ENCODE measurements at places on chromosomes 11 and 22. TPM values are rescaled to one million over a fixed set of nuclear protein-coding genes. Genes with fewer than 3 reads are reported as not detected.

DNA sequence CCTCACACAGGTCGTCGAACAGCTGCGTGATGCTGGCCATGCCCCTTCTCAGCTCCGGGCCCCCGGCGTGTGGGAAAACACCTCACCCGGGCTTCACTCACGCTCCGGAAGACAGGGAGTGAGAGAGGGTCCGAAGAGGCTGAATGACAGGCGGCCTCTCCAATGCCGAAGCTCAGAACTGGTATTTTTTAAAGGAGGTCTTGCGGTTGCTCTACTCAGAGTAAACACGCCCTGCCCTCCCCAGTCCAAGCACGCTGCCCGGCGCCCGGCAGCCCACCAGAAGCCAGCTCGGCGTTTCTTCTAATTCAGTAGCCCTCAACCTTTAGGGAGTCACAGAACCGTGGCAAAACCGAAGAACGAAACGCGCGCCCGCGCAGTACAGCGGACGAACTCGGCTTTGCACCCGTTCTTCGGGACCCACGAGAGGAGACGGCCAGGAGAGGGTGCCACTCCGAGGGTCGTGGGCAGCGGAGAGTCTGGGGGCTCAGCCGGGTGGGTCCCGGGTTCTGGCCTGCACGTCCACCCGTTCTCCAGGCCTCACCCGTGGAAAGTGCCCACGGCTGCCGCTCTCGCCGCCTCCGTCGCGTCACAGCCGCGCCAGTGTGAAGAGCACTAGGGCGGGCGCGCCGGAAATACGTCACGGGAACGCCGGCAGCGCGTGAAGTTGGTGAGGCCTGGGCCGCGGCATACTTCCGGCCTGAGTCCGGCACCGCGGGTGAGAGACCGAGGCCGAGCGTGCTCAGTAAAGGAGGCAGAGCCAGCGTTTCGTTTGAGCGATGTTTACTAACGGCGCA is at the start of gene TUBGCP6:
TSS of gene TUBGCP6 (minus strand) at position 604 of the 794 bp plus-strand sequence. CDS start at position 40, 564 bp downstream.
- peak; percentile 96 for DNase-seq

DNA sequence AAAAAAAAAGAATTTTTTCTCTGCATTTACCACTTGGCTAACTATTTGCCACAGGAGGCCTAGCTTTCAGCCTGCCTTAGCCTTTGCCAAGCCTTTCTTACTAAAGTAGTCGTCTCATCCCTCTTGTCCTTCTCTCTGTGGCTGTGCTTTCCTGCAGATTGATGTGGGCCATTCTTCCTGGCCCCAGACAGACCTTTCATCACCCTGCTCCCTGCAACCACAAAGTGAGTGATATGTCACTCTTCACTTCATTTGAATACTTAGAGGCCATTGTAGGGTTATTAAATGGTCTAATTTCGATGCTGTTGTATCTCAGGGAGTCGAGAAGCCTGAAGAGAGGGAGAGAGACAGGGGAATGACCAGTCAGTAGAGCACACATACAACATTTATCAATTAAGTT is 37.6 kb downstream of the ART5 start:
- no peak for DNase-seq

GRCh38 chr11:2301631-2302305 is at the start of the genes C11orf21 and TSPAN32:
Gene C11orf21, minus strand, starts transcription at chr11:2301918. Its CDS starts 110 bp downstream, at chr11:2301808.
Gene TSPAN32, plus strand, starts transcription at chr11:2302013. Its CDS starts 137 bp downstream, at chr11:2302150.
- peak; percentile 62 for DNase-seq

- DNase-seq: no peak
Measured at GRCh38 chr11:11260903-11261302, 92.1 kb downstream of the CSNK2A3 start.

- DNase-seq: no peak
Measured at GRCh38 chr22:26550498-26551033, 38.3 kb upstream of the TFIP11 start.

Gene SC5D
- total RNA-seq: 60.0 TPM

GRCh38 chr11:36108881-36109589 is 165.2 kb downstream of the LDLRAD3 start:
- DNase-seq: no peak

Gene MEI1
- total RNA-seq: 2.9 TPM

Gene PIK3IP1
- 58.5 TPM for total RNA-seq

DNA sequence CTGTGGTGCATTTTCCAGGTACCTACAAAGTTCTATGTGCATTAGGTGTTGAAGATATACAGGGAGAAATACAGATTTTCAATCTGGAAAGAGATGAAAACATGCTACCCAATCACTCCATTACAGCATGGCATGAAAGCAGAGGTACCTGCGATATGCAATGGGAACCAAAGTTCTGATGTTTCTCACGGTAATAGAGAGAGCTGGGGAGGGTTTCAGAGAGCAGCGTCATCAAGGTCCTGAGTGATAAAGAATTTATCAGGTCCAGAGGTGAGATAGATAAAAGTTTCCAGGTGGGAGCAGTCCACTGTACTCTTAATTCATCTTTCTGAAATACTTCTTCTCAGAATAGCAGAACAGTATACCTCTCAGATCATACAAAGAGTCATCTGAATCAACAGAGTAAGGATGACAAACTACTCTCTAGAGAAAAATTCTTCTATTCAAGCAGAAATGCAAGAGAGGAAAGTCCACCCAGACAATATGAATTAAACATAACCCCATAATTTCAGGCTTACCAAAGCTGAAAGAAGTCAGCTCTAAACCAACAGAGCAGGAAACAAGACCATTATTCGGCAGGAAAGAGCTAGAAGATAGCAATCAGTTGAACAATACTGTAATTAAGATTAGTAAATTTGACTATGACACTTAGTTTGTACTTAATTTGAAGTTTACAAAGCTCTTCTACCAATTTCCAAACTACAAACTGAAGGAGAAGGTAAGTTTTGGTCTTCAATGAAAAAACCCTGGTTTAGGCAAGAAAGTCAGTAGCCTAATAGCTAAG is 12.8 kb downstream of the CTSC start:
- no peak for DNase-seq

Gene MYO7A
- total RNA-seq: 16.7 TPM

- DNase-seq: no peak
Measured at GRCh38 chr22:35839841-35840301, 122.2 kb downstream of the APOL5 start.

Gene BDNF
- total RNA-seq: 0.18 TPM

- no peak for DNase-seq
Measured at GRCh38 chr22:22786301-22787115, 101.1 kb upstream of the IGLL5 start.

Data from sciatic nerve (tissue), 2 donors.